Stimulated activated CD8-positive, alpha-beta memory T cell treated with anti-CD3 and anti-CD28 coated beads, Interleukin-4, amount 100 ng/mL, for 1 hour (primary cell): ENCODE measurements at places on chromosomes 7 and 10.

- DNase-seq = no peak
These were observed 35.5 kb downstream of the TMEM26 start for GRCh38 chr10:61417661-61418060.

GRCh38 chr10:60006062-60006461 lies 99.7 kb upstream of the CCDC6 start:
- DNase-seq = no peak

DNA sequence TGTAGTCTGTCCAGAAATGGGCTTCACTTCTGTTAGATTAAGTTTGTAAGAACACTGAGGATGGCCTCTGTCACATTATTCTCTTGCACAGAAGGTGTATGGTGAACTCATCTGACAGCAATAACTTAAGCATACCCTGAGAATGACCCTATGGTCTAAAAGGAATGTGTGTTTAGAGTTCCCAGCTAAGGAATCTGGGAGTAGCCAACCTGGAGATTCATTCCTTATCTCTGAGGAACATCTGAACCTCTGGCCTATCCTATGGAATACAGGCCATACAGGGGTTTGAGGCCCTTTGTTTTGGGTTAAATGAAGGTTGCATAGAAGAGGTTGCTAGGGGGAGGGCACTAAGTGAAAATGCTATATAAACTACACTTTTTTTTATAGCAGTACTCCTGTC lies 41.4 kb downstream of the LAMB4 start:
- no peak for DNase-seq

GRCh38 chr10:44575601-44576380 lies 190.9 kb upstream of the CXCL12 start:
- DNase-seq = no peak

DNA sequence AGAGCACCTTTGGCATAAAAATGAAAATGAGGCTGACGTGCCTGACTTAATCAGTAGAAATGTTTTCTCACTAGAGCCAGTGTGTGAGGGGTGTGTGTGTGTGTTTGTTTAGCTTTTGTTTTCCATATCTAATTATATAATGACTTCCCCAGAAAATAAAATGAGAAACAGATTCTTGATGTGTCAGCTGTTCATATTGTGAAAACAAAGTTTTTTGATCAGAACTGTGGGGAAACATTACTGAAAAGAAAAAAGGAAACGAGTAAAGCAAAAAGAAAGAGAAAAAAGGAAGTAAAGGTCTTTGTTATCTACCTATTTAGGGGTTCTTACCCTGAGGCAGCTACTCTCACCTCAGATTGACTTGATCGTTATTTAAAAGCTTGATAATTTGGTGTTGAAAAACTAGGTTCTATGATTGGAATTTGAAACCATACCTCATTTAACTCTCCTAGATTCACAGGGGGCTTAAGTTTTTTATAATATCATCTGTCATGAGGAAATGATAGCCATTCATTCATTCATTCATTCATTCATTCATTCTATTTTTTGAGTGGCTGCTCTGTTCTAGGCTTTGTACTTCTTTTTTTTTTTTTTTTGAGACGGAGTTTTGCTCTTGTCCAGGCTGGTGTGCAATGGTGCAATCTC lies 58.0 kb downstream of the CREM start:
- no peak for DNase-seq

DNA sequence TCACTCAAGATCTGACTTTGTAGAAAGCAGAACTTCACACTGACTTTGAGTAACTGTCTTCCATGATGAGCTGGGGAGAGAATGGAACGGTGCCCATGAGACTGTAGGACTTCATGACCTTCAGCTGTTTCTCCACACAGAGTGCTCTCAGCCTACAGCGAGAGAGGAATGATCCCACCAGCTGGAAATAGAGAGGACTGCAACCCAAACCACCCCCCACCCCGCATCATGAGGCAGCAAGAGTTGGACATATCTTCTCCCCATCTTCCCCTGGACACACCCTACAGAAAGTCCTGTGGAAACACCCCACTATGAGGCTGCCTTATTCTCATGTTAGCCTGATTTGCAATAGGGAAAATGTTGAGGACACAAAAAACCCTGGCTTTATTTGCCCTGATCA lies 312.5 kb downstream of the PAXIP1 start:
- no peak for DNase-seq

DNA sequence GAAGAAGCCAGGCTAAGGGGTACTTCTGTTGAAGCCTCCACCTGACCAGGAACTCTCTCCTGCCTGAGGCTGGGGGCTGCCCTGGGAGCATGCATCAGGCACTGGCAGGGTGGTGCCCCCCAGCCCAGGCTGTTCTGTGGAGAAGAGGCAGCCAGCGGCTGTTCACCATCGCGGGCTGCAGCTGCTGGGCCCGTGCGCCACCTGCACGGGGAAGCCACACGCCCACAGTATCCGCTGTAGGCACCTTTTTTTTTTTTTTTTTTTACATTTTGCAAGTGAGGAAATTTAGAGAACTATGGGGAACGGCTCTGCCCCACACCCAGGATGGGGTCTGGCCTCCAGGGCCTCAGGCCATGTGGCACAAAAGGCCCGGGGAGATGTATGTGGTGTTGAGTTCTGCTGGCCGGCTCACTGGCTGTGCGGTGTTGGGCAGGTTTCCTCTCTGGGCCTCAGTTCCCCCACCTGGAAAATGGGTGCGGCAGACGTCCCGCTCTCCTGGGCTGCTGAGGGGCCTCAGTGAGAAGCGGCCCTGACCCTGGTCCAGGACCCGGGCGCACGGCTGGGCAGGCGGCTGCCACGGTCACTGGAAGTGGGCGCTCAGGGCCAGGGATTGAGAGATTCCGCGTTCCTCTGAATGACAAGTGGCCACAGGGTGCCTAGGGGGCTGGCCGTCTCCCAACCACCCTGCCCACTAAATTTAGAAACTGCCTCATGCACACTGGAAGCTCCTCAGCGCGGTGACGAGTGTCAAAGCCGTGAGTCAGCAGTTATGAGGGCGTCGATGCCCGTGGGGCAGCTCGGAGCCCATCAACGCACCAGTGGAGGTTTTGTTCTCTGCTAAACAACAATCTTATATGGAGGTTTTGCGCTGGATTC lies 8.8 kb upstream of the INTS1 start:
- DNase-seq = no peak

DNA sequence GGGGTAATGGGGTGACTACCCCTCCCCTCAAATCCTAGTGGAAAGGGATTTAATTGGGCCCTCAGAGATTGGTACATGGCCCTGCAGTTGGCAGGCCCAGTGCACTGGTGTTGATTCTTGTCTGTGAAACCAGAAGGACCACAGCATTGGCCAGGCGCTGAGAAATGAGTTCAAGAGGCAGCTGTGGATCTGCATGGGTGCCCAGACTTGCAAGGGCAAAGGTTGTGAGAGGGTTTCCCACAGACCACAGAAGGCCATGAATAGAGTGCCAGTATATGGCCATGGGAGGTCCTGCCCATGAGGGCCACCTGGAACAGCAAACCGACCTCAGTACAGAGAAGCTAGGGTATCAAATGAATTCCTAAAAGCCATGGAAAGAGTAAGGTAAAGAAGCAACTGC lies 32.9 kb downstream of the TMEM168 start:
- no peak for DNase-seq

DNA sequence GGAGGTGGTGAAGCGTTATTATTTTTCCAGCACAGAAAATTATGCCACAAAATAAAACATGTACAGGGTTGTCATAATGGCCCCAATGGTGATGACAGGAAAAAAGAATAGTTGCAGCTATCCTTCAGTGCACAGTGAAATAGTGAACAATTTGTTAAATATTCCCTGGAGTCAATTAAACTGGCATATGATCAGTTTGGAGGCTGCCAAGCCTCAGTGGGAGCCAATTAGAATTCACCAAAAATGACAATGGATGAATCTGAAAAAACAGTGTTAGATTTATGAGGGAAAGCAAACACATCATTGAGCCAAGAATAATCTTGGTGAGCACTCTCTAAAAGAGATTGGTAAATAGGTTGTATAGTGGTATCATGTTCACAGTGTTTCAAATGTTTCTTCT lies 146.3 kb downstream of the OTUD1 start:
- no peak for DNase-seq

DNA sequence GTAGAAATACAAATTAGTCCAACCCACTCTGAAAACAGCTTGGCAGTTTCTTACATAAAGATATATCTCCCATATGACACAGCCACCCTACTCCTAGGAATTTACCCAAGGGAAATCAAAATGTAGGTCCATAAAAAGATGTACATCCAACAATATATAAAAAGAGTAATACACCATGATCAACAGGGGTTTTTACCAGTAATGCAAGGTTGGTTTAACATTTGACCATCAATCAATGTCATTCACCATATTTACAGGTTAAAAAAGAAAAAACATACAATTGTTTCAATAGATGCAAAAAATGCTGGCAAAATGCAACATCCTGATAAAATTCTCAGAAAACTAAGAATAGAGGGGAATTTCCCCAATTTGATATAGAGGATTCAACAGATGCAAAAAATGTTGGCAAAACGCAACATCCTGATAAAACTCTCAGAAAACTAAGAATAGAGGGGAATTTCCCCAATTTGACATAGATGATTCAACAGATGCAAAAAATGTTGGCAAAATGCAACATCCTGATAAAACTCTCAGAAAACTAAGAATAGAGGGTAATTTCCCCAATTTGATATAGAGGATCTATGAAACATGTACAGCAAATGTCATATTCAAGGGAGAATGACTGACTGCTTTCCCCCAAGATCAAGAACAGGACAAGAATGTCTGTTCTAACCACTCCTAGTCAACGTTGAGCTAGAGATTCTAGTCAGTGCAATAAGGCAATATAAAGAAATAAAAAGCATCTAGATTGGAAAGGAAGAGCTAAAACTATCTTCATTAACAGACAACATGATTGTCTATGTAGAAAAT lies 13.7 kb downstream of the ADAP1 start:
- DNase-seq = no peak

DNA sequence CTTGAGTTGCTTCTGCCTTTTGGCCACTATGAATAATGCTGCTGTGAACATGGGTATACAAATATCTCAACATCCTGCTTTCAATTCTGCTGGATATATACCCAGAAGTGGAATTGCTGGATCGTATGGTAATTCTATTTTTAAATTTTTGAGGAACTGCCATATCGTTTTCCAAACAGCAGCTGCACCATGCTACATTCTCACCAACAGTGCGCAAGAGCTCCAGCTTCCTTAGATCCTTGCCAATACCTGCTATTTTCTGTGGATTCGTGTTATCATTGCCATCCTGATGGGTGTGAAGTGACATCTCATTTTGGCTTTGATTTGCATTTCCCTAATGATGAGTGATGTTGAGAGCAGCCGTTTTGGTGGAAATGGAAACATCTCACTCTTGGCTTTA lies 26.7 kb downstream of the FRMD4A start:
- DNase-seq = no peak

DNA sequence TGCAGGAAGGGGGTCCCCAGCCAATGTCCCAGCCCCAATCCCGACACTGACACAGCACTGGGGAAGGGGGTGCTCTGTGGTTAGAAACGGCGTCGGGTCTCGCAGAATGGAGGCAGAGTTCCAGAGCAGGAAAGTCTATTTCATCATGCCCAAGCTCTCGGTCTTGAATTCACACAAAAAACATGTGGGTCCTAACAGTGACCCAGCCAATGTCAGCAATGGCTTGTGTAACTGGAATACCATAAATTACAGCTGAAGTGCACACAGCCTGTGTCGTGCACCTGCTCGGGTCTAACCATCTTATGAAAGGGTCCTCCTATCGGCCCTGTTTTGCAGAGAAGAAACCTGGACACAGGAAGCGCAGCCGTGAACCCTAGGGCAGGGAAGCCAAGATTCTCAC lies 324.1 kb downstream of the ADARB2 start:
- no peak for DNase-seq

DNA sequence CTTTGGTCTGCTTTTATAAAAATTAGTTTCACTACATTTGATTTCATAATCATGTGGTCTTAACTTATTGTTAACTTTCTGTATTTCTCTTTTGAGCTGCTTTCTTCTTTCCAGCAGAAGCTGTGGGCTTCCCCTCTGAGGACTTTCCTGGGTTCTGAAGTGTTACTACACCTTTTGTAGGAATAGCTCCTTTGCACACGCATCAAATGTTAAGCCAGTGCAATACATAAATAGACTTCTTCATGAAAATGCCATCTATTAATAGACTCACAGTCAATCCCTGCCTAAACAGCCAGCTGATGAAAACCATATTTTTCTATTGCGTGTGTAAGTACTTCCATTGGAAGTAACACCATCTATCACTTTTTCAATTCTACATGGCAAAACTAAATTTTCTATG lies 1.5 kb downstream of the ABCB4 start:
- no peak for DNase-seq

DNA sequence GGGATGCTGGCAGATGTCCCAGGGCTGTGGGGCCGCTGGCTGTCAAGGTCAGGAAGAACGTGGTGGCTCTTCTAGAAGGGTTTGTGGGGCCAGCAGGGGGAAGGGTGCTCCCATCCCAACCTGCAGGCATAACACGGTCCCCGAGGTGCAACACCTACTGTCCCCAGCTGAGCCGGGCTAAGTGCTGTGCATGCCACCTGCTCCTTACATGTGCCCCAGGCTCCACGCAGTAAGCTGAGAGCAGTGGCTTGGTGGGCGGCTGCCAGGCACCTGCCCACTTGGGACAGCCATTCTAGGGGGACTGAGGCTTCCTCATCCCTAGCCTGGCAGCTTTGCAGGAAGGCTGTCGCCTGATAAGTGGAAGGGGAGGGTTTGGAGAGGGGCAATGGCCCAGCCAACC lies 14.2 kb upstream of the ZNF735 start:
- no peak for DNase-seq

GRCh38 chr7:102063690-102064180 lies 222.9 kb upstream of the SH2B2 start:
- no peak for DNase-seq

- DNase-seq = no peak
These were observed at the start of gene GJC3 for GRCh38 chr7:99928994-99929729. Gene GJC3, minus strand, starts transcription at chr7:99929620. Its CDS starts 0 bp downstream, at chr7:99929620.

GRCh38 chr10:102781090-102781920 lies 37.6 kb downstream of the WBP1L start:
- DNase-seq = no peak

DNA sequence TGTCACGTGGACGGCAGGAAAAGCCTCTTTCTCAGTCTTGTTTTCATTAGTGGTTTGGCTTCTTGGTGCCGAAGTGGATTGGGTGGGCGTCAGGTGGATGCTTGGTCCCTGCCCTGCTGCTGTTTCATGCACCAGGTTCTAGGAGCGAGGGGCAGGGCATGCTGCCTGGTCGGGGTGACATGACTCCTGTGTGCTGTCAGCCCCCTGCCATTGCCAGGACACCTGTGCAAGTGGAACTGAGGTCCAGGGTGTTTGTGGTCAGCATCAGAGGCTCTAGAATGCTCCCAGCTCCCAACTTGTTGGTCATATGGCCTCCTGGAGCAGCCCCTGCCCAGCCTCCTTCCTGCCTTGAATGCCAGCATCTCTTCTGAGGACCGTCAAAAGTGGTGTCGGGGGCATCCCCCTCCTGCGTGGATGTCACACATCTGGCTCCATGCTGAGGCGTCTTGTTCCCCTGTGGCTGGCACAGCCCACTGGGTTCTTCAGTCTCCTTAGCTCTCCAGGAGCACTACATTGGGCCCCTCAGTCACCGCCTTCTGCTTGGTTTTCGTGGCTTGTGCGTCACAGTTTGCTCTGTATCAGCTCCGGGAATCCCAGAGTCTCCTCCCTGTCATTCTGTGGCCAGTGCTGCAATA lies 24.8 kb downstream of the ADCY1 start:
- no peak for DNase-seq
